Left cardiac atrium (tissue), 4 donors: ENCODE measurements at places on chromosomes 16 and 17. TPM values are rescaled to one million over a fixed set of nuclear protein-coding genes. Genes with fewer than 3 reads are reported as not detected.

HAGHL gene
- total RNA-seq = 15.8 TPM

TPPP3 gene
- total RNA-seq = 22.9 TPM

ITGAX gene
- 3.5 TPM for total RNA-seq

GALR2 gene
- not detected for total RNA-seq

ZNF287 gene
- total RNA-seq = 12.0 TPM

CD300LB gene
- 0.29 TPM for total RNA-seq

RFNG gene
- 22.4 TPM for total RNA-seq

ADAMTS18 gene
- 0.18 TPM for total RNA-seq

- DNase-seq = no peak
Observed at GRCh38 chr16:8552487-8553221, 37.7 kb downstream of the TMEM114 start.

DNA sequence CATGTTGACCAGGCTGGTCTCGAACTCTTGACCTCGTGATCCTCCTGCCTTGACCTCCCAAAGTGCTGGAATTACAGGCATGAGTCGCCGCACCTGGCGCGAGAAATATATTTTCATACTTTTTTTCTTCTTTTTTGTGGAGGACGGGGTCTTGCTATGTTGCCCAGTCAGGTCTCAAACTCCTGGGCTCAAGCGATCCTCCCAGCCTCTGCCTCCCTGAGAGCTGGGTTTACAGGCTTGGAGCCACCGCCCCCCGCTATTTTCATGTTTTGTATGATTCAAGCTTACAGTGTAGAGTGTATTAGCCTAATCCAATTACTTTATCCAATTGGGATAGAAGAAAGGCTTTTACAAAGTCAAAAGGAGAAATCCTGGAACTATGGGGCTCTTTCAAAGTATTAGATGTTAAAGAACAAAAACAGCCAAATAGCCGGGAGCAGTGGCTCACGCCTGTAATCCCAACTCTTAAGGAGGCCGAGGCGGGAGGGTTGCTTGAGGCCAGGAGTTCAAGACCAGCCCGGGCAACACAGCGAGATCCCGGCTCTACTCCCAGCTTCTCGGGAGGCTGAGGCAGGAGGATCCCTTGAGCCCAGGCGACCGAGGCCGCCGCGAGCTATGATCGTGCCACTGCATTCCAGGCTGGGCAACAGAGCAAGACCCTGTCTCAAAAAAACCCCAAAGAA lies 1.4 kb upstream of the MAP1LC3B start:
- DNase-seq = no peak

- DNase-seq = peak; percentile 73
Observed at GRCh38 chr16:49858200-49859124, 2.5 kb upstream of the ZNF423 start.

DNA sequence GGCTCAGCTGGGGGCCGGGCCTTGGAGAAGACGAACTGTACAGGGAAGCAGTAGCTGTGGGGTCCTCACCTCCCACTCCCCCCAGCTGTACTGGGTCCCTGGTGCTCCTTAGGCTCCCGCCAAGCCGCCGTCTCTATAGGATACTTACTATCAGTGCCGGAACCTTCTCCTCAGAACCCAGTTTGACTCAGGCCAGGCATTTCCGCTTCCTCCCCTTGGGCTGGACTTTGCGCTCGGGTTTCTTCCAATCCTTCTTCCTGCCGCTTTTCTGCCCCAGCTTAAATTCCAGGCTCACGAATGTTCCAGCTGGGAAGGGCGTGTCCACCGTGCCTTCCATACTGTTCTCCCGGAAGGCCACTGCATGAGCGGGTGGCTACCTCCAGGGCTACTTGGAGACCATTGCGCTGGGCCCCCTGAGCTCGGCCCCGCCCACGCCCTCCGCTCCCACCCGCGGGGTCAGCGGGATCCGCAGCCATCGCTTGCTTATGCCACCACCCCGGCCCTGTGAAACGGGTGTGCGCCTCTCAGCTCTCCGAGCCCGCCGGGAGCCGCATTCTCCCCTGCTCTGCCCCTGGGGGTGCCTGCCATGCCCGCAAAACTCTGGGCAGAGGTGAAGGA lies 1795.9 kb downstream of the TP53TG3F start:
- DNase-seq = no peak

- DNase-seq = no peak
Observed at GRCh38 chr16:21235199-21235585, 1.7 kb downstream of the ANKS4B start.

- peak; percentile 62 for DNase-seq
Observed at GRCh38 chr16:9123871-9124270, 32.4 kb downstream of the HAPSTR1 start.

DNA sequence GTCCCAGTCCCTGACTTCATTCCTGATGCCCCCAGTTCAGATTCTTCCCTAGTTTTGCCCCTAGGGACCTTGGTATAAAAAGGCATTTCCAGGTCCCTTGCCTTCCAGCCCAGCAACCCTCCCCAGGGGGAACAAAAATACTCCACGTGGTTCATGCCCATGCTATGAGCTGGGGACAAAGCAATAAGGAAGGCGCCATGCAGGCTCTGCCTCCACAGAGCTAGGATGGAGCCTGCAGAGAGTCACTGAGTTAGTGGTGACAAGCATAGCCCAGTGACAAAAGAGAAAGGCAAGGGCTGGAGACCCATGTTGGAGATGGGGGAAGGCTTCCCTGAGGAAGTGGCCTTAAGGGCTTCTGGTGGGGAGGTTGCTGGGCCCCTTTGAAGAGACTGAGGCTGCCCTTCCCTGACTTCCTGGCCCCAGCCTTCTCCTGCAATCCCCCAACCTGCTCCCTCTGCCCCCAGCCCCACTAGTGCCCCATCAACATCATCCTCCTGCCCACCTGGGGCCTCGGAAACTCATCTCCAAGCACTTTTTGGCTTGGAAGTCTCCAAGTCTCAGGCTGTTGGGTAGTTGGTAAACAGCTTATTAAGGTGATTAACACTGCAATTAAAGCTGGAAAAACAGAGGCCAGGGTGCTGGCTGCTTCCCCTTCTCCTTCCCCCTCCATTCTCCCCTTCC lies 9.6 kb downstream of the DLX3 start:
- no peak for DNase-seq

DNA sequence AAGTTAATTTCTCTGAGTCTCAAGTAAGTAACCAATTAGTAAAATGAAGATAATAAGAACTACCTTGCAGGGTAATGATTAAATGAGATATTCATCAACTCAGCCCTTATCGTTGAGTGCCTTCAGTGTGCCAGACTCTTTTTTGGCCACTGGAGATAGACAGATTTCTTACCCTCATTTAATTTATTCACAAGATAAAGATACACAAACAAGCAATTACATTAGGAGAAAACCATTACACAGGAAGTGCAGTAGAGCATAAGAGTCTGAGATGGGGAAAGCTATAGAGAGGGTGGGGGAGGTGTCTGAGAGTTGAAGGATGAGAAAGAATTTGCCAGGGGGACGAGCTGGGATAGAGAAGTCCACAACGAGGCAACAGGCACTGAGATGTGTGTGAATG lies 72.5 kb upstream of the BCAR1 start:
- no peak for DNase-seq

DNA sequence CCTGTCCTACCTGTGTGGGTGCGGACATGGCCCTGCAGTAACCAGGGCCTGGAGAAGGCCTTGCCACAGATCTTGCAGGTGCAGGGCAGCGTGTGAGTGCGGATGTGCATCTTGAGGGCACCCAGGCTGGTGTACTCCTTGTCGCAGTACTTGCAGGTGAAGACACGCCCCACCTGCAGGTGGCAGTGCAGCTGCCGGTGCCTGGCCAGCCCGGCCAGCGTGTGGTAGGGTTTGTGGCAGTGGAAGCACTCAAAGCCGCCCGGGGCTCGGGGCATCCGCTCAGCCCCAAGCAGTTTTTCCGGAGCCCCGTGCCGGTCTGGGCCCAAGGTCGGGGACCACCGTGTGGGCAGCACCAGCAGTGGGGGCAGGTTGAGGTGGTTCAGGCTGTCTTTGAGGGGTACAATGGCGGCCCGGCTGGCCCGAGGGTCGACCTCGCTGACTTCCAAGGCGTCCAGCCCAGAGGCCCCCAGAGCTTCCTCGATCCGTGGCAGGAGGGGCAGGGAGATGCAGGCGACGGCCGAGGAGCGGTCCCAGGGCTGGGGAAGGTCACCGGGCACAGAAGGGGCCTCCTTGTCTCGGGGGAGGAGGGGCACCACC lies 5.1 kb downstream of the SNAI3 start:
- DNase-seq = no peak

GRCh38 chr17:596287-596686 lies 118.4 kb downstream of the VPS53 start:
- no peak for DNase-seq

DNA sequence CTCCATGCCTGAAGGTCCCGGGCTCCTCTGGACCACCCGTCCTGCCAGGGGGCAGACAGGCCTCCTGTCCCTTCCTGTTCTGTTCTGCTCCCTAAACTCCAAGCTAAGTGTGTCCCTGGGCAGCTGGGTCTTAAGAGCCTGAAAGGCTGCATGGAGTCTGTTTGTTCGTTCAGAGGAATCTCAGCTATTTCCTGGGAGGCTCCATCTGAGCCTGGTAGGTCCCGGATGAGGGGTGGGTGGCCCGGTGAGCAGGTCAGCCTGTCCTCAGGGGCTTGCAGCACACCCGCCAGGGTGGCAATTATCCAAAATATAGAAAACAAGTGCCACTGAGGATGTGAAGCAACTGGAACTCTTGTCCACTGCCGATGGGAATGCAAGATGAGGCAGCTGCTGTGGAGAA lies 12.6 kb downstream of the ACTG1 start:
- DNase-seq = no peak

- DNase-seq = peak; percentile 88
Observed at GRCh38 chr17:43006639-43007551, at the start of gene IFI35. Gene IFI35 (plus strand): TSS chr17:43006784. CDS start chr17:43006948, 164 bp downstream.

GRCh38 chr17:16971458-16972338 lies at the start of gene TNFRSF13B:
Gene TNFRSF13B (minus strand): TSS chr17:16972118. CDS start chr17:16972075, 43 bp downstream.
- no peak for DNase-seq

- DNase-seq = no peak
Observed at GRCh38 chr17:47973541-47973940, 2.6 kb downstream of the CDK5RAP3 start.

GRCh38 chr17:63419949-63420867 lies 25.9 kb downstream of the CYB561 start:
- peak; percentile 60 for DNase-seq

DNA sequence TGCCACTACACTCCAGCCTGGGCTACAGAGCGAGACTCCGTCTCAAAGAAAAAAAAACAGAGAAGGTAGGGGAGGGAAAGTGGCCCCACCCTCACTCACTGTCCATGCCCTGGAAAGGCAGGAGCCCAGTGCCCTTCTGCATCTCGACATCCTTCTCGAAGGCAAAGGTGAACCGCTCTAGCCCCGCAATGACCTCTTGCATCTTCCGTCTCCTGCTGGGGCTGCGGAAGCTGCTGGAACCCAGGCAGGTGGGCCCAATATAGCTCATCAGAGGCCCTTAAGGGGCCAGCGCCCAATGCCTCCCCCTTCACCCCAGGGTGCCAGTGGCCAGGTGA lies at the start of gene CPSF4L:
CPSF4L (minus strand) TSS at position 264 of the 335 bp plus-strand sequence; CDS start at position 202, 62 bp downstream.
- no peak for DNase-seq

DNA sequence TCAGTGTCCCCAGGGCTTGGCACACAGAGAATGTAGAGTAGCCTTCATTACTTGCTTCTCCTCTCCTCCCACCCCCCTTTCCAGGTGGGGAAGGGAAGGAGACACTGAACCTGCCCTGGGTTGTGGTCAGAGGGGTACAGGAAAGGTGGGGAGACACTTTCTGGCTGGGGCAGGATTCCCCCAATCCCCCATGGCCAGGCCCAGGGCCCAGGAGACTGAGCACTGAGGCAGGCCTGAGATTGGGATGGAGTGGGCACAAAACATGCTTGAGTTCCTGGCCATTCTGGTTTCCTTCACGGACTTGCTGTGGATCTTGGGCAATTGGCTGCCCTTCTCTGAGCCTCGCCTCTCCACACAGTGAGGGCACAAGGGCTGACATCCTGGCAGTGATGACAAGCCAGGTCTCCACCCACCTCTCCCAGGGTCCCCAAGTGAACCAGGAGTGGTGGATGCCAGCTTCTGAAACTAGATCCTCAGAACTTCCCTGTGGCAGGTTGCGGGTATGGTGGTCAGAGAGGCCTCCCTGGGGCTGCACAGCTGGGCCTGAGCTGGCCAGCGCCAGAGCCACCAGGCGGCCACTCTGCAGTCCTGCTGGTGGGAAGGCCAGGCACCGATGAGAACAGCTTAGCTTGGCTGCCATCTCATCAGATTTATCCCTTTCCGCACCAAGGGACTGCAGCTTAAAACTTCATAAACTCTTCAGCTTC lies 9.3 kb downstream of the ZNF629 start:
- no peak for DNase-seq

GRCh38 chr17:34663714-34664113 lies 84.3 kb downstream of the TMEM132E start:
- DNase-seq = no peak

- no peak for DNase-seq
Observed at GRCh38 chr17:13096291-13096690, 78.5 kb upstream of the ELAC2 start.

DNA sequence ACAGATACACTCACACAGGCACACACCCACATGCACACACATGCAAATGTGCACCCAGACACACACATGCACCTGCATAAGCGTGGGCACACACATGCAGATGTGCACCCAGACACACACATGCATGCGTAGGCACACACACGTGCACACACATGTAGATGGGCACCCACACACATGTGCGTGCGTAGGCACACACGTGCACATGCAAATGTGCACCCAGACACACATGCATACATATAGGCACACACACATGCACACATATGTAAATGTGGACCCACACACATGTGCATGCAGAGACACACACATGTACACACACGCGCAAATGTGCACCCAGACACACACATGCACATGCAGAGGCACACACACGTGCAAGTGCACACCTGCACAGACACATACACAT lies 60.3 kb downstream of the MRM1 start:
- DNase-seq = no peak

DNA sequence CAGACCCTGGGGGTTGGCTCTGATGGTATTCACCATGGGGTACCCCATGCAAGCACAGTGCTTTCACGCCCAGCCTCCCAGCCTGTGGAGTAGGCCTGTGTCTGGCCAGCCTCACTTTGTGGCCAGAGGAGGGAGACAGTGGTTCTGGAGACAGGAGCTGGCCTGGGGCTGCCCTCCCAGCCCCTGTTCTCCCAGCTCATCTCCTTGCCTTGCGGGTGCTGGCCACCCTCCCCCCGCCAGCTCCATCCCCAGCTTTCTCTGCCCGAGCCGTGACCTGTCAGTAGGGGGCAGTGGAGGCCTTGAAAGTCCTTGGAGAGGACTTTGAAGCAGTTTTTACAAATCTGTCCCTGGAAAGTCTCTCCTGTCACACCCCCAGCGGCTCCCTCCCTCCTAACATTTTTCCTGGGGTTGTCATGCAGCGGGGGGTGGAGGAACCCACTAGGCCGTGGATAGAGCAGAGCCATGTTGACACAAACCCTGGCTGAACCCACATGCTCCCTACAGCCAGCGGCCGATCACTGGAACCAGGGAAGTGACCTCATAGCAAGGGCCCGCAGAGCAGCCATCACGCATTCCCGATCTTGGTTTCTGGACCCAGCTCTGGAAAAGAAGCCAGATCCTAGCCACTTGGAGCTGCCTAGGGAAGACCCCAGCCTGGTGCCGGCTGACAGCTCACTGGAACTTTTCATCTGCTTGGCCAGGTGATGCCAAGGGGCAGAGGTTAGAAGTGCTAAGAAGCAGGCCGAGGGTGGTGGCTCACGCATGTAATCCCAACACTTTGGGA lies 289.4 kb downstream of the SEC14L1 start:
- DNase-seq = peak; percentile 93
